Peyer's patch (tissue), 4 donors: ENCODE measurements at places on chromosomes 7 and 10. TPM values are rescaled to one million over a fixed set of nuclear protein-coding genes. Genes with fewer than 3 reads are reported as not detected.
A peak's percentile ranks its signal among the peaks of the same experiment; 100 is the strongest.

Gene LRRC4
- not detected for total RNA-seq

GRCh38 chr10:101000915-101001658 lies 1.5 kb downstream of the LZTS2 start:
- no peaks in the 10 kb centered on the region for H3K27me3 ChIP-seq
- peak; percentile 67 for DNase-seq
- H3K36me3 ChIP-seq, result peaks cover 28% of the 10 kb centered on the region

DNA sequence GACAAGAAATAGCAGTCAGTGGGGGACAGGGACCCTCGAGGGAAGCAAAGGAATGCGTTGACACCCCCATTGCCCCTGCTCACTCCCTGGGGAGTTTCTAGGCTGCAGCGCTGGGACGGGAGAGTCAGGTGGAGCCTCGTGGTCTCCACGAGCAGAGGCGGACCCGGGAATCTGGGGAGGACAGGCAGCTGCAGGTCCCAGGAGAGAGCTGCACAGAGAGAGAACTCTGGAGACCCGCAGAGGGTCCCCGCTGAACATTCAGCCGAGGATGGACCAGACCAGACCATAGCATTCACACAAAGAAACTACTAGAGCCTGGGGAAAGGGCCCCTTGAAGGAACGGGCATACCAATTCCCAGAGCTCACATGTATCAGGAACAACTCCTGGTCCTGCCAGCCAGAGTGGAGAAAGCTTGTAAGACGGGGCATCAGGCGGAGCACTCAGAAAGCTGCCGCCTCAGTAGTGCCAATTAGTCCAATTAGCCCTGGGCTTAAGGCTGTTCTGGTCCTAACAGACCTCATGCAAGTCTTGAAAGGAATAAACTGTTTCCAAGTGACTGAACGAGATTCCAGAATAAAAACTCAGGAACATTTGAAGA lies 966.7 kb upstream of the ZNF722 start:
- H3K4me3 ChIP-seq, result no peak overlapping the region
- no peak overlapping the region for H3K27ac ChIP-seq
- H3K27me3 ChIP-seq, result no peaks in the 10 kb centered on the region
- H3K4me1 ChIP-seq, result no peaks in the 10 kb centered on the region
- H3K36me3 ChIP-seq, result no peaks in the 10 kb centered on the region

Gene ANKRD30A
- total RNA-seq, result not detected

Gene TMEM270
- total RNA-seq, result not detected

DNA sequence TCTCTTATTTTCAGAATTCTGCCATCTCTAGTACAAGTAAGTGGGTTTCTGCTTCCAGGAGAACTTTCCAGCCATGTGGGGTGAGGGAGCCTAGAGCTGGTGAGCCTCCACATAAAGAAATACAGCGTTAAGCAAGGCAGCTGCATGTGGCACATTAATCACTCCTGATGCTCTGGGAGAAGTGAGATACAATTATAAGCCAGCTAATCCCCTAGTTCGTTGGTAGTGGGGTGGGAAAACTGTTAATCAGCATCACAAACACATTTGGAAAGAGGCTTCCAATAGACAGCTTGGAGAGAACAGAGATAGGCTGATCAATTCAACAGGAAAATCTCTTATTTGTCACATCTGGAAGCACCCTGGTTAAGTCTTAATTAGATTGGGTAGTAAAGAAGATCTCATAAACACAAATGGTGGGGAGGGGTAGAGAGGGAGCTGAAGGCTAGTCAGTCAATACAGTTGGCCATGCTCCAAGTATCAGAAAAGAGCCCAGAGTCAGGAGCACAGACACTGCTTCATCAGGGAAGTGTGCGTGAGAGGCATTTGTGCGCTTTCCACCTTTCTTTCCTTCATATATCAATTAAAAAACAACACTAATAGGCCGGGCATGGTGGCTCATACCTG lies 130.6 kb downstream of the SORCS1 start:
- H3K36me3 ChIP-seq, result no peaks in the 10 kb centered on the region
- no peak for DNase-seq
- H3K4me3 ChIP-seq, result no peak overlapping the region
- no peak overlapping the region for H3K27ac ChIP-seq

Gene SLC39A12
- not detected for total RNA-seq

DNA sequence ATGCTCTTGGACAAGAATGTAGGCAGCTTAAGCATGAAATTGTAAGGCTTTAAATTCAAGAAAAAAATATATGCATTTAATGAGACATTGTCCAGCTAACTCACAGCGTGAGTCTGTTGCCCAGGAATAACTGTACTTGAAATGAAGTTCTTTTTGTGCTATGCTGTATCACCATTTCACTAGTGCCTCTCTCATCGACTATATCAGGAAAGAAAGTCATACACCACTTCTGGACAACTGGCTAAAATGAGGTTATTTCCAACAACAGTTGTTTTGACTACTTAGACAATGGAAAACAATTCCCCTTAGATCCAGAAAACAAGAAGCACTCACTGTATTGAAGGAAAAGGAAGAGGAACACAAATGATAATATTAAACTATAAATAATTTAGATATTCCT lies 251.8 kb downstream of the CRPPA start:
- no peak overlapping the region for H3K27ac ChIP-seq
- no peak overlapping the region for H3K4me3 ChIP-seq
- no peaks in the 10 kb centered on the region for H3K4me1 ChIP-seq

Gene HOXA3
- 21.2 TPM for total RNA-seq

- no peaks in the 10 kb centered on the region for H3K4me1 ChIP-seq
- no peak overlapping the region for H3K4me3 ChIP-seq
- H3K27ac ChIP-seq, result no peak overlapping the region
- DNase-seq, result no peak
- no peaks in the 10 kb centered on the region for H3K27me3 ChIP-seq
- H3K36me3 ChIP-seq, result no peaks in the 10 kb centered on the region
Observed at GRCh38 chr7:73427902-73428787, 5.4 kb upstream of the FZD9 start.

Gene ZPBP
- total RNA-seq, result not detected

GRCh38 chr7:70596598-70596913 lies 535.4 kb upstream of the GALNT17 start:
- H3K36me3 ChIP-seq, result no peaks in the 10 kb centered on the region
- no peaks in the 10 kb centered on the region for H3K27me3 ChIP-seq
- H3K4me1 ChIP-seq, result peaks cover 10% of the 10 kb centered on the region
- peak overlapping the region; percentile 33 for H3K4me3 ChIP-seq
- no peak overlapping the region for H3K27ac ChIP-seq

Gene WDFY4
- total RNA-seq, result 102 TPM

DNA sequence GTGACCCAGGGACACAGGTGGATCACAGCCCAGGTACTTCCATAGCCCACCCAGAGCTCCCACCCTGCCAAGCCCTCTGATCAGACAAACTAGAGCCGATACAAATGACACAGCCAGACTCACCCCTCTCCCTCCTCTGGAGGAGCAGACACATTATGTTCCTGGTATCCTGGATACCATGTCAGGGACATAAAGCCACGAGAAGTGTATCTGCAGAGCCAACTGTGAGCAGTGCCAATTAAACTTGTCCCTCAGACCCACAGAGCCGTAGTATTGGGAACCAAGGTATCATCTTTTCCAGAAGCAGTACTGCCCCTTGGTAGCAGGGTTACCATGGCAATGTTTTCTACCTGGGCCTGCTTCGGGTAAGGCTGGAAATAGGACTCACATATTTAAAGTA lies 47.3 kb upstream of the CPXM2 start:
- no peaks in the 10 kb centered on the region for H3K36me3 ChIP-seq
- H3K27me3 ChIP-seq, result no peaks in the 10 kb centered on the region
- no peak for DNase-seq
- no peak overlapping the region for H3K4me3 ChIP-seq
- H3K27ac ChIP-seq, result no peak overlapping the region
- no peaks in the 10 kb centered on the region for H3K4me1 ChIP-seq

GRCh38 chr7:29328045-29328444 lies 133.5 kb downstream of the CHN2 start:
- peaks cover 5% of the 10 kb centered on the region for H3K4me1 ChIP-seq
- no peak overlapping the region for H3K4me3 ChIP-seq
- DNase-seq, result no peak
- no peaks in the 10 kb centered on the region for H3K36me3 ChIP-seq
- no peaks in the 10 kb centered on the region for H3K27me3 ChIP-seq

GRCh38 chr7:96181174-96181573 lies 140.7 kb downstream of the SLC25A13 start:
- no peak overlapping the region for H3K4me3 ChIP-seq
- no peaks in the 10 kb centered on the region for H3K4me1 ChIP-seq
- H3K36me3 ChIP-seq, result peaks cover 45% of the 10 kb centered on the region

GRCh38 chr10:3785851-3786271 lies 852 bp upstream of the KLF6 start:
- no peaks in the 10 kb centered on the region for H3K36me3 ChIP-seq
- peaks cover 16% of the 10 kb centered on the region for H3K4me1 ChIP-seq
- peak overlapping the region; percentile 100 for H3K27ac ChIP-seq
- H3K27me3 ChIP-seq, result no peaks in the 10 kb centered on the region
- peak overlapping the region; percentile 90 for H3K4me3 ChIP-seq
- DNase-seq, result peak; percentile 73

Gene ERVW-1
- not detected for total RNA-seq

DNA sequence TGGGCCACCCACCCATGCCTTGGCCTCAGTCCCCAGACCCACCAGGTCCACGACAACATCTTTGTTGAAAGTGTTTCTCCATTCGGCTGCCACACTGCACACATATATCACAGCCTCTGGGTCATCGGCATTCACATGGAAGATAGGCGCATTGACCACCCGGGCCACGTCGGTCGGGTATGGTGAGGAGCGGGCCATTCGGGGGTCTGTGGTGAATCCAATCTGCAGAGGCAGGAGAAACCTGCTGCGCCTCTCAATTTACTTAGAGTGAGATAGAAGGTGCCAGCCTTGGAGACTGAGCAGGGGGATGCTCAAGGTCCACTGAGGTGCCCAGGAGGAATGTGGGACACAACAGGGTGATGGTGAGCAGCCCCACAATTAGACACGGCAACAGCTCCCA lies 16.4 kb downstream of the OGDHL start:
- H3K27me3 ChIP-seq, result no peaks in the 10 kb centered on the region
- no peak overlapping the region for H3K4me3 ChIP-seq
- no peak overlapping the region for H3K27ac ChIP-seq
- H3K36me3 ChIP-seq, result no peaks in the 10 kb centered on the region
- H3K4me1 ChIP-seq, result no peaks in the 10 kb centered on the region
- DNase-seq, result no peak

DNA sequence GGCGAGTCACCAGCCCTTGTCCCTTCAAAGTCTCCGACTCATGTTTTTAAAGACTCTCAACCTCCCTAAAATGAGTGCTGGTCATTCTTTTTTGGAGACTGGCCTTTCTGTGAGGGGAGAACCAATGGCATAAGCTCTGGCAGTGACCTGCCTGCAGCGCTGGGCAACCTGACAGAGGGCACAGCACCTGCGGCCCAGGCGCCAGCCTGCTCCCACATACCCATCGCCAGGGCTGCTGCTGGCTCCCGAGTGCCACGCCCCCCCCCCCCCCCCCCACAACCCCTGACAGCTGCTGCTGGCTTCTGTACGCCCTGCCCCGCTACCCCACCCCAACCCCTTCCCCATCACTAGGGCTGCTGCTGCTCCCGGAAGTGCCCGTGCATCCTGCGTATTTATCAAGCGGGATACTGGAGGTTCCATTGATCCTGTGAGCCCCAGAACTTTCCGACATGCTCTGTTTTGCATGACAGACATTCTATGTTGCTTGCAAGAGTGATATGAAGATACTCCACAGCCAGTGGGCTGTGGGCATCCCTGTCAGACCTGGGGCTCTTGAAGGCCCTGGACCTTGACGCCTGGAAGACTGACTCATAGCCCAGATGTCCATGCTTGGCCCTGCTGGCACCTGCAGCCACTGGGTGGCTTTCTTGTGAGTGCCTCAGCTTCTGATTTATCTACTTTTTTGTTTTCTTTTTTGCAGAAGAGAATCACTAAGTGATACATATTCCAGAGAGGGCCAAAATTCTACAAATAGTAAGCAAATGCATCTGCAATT lies 243.9 kb downstream of the ZMYND11 start:
- no peak overlapping the region for H3K4me3 ChIP-seq
- H3K27me3 ChIP-seq, result no peaks in the 10 kb centered on the region
- no peak for DNase-seq
- no peaks in the 10 kb centered on the region for H3K4me1 ChIP-seq
- no peaks in the 10 kb centered on the region for H3K36me3 ChIP-seq

GRCh38 chr7:151518105-151518946 lies 1.4 kb downstream of the RHEB start:
- peak overlapping the region; percentile 99 for H3K4me3 ChIP-seq
- DNase-seq, result peak; percentile 90
- peaks cover 37% of the 10 kb centered on the region for H3K4me1 ChIP-seq
- no peaks in the 10 kb centered on the region for H3K27me3 ChIP-seq
- no peaks in the 10 kb centered on the region for H3K36me3 ChIP-seq

Gene OR2A7
- 10.9 TPM for total RNA-seq

- no peak overlapping the region for H3K4me3 ChIP-seq
- no peak for DNase-seq
- H3K27me3 ChIP-seq, result no peaks in the 10 kb centered on the region
- H3K36me3 ChIP-seq, result no peaks in the 10 kb centered on the region
- no peaks in the 10 kb centered on the region for H3K4me1 ChIP-seq
- H3K27ac ChIP-seq, result no peak overlapping the region
Observed at GRCh38 chr7:83629117-83629880, 19.6 kb downstream of the SEMA3E start.

GRCh38 chr10:6980353-6980752 lies 400.3 kb upstream of the PRKCQ start:
- DNase-seq, result no peak
- H3K27me3 ChIP-seq, result no peaks in the 10 kb centered on the region
- no peaks in the 10 kb centered on the region for H3K4me1 ChIP-seq
- H3K27ac ChIP-seq, result no peak overlapping the region

- no peak overlapping the region for H3K4me3 ChIP-seq
- no peaks in the 10 kb centered on the region for H3K4me1 ChIP-seq
- H3K27ac ChIP-seq, result no peak overlapping the region
- no peak for DNase-seq
Observed at GRCh38 chr7:3482147-3482921, 181.3 kb downstream of the SDK1 start.

DNA sequence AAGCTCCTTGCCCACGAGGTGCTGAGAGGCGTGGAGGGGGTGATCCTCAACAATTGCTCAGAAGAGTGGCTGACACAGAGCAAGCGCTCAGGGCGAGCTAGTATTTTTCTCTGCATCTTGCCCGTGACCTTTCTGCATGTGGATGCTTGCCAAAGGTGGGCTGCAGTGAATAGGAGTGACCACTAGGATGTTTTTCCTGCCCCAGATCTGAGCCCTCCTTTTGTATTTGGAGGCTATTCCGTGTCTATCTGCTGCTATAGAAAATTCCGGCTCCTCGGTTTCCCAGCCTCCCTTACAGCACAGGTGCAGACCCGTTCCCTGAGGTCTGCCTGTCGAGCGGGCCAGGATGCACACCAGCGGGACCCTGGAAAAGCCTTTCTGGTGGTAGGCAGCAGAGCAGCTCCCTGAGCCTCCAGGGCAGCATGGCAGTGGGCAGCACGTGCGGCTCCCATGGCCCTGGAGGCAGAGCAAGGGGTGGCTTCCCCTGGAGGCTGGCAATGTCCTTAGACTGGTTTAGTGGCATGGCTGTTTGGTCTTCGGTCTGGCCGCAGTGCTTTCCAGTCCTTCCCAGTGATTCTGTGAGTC lies 145.1 kb upstream of the PCBD1 start:
- no peaks in the 10 kb centered on the region for H3K36me3 ChIP-seq
- no peaks in the 10 kb centered on the region for H3K27me3 ChIP-seq
- no peak overlapping the region for H3K4me3 ChIP-seq
- H3K4me1 ChIP-seq, result no peaks in the 10 kb centered on the region
- DNase-seq, result peak; percentile 21
